Activated naive CD8-positive, alpha-beta T cell treated with anti-CD3 and anti-CD28 coated beads, Interleukin-2, amount 50 U/mL, for 24 hours (primary cell): ENCODE measurements at places on chromosomes 3 and 15.

- no peak for DNase-seq
Observed at GRCh38 chr3:31573036-31573779, 40.5 kb downstream of the STT3B start.

DNA sequence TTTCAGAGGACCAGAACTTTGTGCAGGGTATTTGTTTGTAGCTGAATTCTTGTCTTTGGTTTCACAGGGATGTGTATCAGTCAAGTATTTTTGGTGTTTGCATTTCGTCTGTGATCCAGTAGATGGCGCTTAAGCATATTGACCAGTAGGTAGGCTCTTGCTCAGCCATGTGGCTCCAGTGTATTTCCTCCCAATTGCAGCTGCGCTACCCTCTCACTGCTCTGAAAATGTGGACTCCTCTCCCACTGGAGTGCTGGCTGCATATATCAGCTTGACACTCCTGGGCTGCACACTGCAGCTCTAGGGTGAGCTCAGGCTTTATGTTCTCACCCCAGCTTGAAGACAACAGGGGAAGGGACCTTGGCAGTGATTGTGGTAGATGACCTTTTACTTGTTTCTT lies 1264.3 kb upstream of the ALCAM start:
- no peak for DNase-seq

DNA sequence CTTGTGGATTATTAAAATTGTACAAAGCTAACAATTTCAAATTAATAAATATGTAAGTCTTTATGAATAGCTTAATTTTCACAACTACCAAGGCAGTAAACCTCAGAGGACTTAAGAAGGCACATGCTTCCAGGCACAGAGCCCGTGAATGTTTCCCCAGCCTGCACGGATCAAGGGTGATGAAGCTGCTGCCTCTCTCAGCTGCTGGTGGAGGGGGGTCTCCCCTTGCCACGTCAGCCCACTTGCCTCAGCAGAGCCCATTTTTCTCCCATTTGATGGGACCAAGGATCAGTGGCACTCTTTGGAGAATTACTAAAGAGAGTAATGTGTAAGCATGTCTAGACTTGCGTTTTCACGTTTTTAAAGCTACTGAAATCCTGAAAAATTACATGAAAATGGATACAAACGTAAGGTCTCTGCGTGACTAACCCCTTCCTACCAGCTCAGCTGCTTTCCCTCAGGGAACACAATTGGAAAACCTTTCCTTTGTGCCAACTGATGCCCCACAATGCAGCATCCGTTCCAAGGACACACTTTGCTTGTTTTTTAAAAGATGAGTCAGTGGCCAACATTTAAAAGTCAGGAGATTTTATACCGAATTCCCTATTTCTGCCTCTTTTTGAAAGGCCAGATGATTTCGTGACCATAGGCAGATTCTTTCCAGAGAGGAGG lies 494.1 kb downstream of the GABRG3 start:
- no peak for DNase-seq

DNA sequence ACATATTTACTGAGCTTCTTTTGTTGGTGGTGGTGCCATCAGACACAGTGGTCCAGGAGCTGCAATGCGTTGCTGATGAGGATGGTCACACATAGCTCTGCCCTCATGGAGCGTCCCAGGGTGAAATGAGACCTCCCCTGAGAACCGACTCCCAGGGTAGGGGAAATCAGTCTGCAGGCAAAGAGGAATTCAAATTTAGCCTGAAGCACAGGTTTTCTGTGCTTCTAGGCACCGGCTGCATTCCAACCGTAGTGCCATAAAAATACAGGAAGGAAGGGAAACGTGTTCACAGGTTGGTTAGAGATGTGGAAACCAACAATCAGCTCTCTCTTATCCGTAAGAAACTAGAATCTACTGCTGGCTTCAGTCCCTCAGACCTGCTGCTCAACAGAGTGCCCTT lies 19.2 kb downstream of the SMAD3 start:
- no peak for DNase-seq

GRCh38 chr3:152360966-152361365 lies 92.2 kb downstream of the MBNL1 start:
- no peak for DNase-seq

DNA sequence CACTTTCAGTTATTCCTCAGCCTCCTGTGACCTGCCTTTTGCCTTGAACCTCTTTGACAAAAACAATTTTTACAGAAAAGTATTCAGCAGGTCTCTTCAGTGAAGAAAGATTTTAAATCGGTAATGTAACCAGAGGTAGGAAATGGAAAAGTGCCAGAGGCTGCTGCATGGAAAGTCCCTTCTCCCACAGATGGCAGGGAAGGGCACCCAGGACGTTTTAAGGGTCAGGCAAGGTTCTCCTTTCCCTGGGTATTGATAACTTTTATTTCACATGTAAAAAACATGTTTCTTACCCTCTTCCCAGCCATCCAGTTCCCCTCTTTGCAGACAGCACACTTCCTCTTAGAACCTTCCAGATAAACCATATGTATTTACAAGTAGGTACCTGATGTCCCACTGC lies 185.6 kb downstream of the OR4M2 start:
- DNase-seq, result no peak

- no peak for DNase-seq
Observed at GRCh38 chr3:4898454-4899313, 80.6 kb upstream of the BHLHE40 start.

DNA sequence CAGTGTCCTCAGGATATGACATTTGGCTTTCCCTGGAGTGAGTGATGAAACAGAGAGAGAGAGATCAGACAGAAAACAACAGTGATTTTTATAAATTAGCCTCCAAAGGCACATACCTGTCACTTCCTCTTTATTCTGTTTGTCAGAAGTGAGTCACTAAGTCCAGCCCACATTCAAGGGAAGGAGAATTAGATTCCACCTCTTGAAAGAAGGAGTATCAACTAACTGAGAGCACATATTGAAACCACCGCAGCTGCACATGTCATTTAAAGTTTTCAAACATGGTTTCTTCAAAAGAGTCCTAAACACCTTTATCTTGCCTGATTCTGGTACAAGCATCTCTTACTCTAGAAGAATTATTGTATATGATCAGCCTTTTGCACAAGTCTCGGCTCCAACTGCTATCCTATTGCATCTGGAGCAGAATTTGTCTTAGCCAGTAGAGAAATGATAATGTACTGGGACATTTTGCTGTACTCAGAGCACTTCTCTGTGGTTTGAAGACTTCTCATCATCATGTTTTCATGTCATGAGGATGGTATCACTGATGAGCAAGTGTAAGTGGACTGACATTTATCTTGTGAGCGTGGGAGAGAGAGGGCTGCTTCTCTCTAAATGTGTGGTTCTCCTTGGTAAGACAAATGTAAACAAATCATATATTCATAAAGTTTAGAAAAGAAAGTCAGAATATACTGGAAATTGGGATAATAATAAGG lies 338.9 kb upstream of the CFAP20DC start:
- no peak for DNase-seq

DNA sequence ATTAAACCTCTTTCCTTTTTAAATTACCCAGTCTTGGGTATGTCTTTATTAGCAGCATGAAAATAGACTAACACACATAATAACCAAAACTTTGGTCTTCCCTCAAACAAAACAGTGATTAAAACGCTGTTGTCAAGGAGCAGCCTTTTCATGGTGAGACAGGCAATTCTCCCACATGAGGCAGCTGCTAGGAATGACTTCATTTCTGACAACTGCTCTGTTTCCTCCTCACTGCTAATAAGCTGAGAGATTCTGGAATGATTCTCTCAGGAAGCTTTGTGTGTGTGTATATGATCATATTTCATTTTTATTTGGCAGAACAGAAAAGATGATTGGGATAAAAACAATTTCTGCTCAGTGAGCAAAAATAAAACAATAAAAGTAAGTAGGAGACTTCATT lies 580.6 kb upstream of the ADAMTS9 start:
- DNase-seq, result no peak

- no peak for DNase-seq
Observed at GRCh38 chr3:54691289-54691771, 236.5 kb downstream of the LRTM1 start.

GRCh38 chr15:65264863-65265430 lies 21.7 kb downstream of the PARP16 start:
- no peak for DNase-seq

GRCh38 chr3:155158346-155159037 lies 78.4 kb downstream of the MME start:
- no peak for DNase-seq

DNA sequence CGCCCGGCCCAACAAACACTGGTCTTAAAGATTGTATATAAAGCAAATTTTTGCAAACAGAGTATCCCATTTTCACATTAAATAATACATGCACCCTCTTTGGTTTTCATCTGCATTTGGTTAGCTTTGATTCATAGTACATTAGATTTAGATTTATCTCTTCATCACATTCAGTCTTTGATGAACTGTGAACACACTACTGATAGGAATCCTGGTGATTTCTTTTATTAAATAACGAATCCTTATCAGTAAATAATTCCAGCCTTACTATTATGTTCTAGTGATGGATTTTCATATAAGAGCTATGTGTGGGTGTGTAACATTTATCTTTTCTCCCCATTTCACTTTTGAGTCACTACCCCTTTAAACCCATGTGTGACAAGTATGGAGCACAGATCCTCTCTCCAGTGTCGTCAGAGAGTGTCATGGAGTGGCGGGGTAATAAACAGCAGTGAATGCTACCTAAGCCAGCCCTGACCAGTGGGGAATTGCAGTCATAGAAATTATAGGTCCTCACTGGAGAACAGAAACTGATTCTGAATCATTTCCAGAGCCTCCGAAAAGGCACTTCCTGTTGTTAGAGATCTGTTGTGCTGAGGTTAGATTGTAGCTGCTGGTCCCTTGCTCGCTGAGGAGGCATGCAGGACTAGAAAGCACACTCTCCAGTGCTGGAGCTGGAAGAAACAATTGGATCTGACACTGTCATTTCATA lies 22.0 kb downstream of the SLC7A14 start:
- no peak for DNase-seq

- no peak for DNase-seq
Observed at GRCh38 chr15:64285871-64286270, 70.1 kb downstream of the CSNK1G1 start.

DNA sequence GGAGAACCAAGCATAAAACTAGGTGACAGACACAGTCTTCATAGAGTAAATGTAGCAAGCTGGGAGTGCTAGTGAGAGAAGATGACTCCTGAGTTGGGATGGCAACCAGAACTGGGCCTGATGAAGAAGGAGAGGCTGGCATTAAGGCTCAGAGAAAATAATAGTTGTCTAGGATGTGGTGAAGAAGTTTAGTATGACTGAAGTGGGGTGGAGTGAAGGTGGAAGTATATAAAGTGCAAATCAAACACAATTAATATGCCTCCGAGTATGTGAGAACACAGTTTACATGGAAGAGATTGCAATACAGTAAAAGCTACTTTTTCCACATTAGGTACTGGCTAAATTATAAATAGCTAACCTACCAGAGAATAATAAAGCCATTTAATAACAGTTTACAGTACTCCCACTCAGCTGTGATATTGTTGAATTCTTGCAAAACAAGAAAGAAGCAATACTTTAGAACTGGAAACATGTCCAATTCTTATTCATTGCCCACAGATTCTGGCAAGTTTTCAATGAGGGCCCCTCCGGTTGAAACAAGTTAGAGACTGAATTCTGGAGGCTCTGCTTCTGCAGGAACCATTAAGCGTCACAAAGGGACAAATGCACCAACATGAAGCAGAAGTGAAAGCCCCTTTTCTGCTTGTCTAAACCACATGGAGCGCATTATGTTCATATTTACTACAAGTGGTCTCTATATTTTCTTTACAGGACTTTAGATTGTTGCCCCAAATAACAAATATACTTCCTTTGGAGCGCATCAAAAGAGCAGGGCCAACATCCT lies 243.7 kb downstream of the SLC9A9 start:
- DNase-seq, result no peak

GRCh38 chr3:88987776-88988175 lies 119.6 kb upstream of the EPHA3 start:
- no peak for DNase-seq

- DNase-seq, result no peak
Observed at GRCh38 chr3:195744437-195744836, 23.7 kb downstream of the MUC20 start.

DNA sequence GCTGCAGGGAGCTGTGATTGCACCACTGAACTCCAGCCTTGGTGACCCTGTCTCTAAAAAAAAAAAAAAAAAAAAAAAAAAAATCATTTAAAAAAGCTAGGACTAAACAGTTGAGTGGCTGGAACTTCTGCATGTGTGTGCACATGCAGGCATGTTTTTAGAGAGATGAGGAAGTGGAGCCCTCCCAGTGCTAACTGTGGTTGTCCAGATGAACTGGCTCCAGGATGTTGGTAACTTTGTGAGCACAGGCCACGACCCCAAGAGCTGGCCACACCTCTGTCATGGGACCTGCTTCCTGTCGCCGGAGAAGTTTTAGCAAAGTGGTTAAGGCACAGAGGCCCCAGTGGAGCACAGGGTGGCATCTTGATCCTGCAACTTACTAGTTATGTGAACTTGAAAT lies 27.0 kb downstream of the CHCHD6 start:
- no peak for DNase-seq

- DNase-seq, result no peak
Observed at GRCh38 chr3:45858809-45859543, 17.1 kb upstream of the LZTFL1 start.

DNA sequence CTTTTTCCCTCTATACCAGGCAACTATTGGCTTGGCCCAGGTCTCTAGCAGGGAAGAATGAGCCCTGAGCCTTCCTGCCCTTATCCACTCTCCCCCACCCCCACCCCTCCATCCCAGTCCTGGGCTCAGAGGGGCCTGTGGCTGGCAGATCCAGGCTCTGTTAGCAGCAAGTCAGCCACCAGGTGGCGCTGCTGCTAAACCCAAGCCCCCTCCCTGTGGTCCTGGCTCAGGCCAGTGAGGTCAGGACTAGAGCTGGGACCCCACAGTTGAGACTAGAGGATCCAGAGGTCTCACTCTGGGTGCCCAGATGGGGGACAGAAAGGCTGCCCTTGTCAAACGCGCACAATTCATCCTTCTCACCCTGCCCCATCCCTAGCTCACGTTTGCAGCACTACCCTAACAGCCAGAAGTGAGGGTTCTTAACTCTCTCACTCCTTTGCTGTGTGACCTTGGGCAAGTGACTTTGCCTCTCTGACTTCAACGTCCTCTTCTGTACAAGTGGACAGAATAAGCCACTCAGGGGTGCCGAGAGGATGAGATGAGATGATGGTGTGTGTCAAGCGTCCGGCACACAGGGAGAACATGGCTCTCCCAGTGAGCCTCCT lies 46.8 kb upstream of the SLC6A1 start:
- DNase-seq, result peak; percentile 66

- DNase-seq, result no peak
Observed at GRCh38 chr3:171784387-171784786, 25.9 kb downstream of the PLD1 start.

DNA sequence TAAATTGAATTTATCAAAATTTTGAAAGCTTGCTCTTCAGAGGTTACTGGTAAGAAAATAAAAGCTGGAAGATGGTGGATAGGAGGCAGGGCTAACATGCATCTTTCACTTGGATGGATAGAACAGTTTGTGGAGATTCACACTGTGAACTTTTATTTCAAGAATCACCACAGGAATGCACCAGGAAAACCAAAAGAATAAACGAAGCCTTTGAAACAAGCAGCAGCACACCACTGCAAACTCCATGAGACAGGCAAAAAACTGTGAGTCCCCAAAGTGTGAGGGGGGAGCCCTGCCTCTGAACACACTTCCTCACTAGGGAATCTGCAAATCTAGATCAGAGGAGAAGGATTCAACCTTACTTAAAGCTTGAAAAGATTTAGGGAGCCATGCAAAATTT lies 122.2 kb downstream of the RTP4 start:
- DNase-seq, result no peak

- DNase-seq, result no peak
Observed at GRCh38 chr3:107512108-107512507, 10.7 kb upstream of the BBX start.

- DNase-seq, result no peak
Observed at GRCh38 chr3:174776123-174776522, 83.0 kb upstream of the NAALADL2 start.

- no peak for DNase-seq
Observed at GRCh38 chr3:135329479-135329878, 534.4 kb downstream of the EPHB1 start.
